Astrocyte (in vitro differentiated cells and primary cell): ENCODE measurements at places on chromosomes 3 and 15. TPM values are rescaled to one million over a fixed set of nuclear protein-coding genes. Genes with fewer than 3 reads are reported as not detected.
A peak's percentile ranks its signal among the peaks of the same experiment; 100 is the strongest.

GHSR gene
- total RNA-seq = not detected in 2 replicates

GASK1A gene
- 0.09 TPM in 1 of 2 replicates, not detected in the other for total RNA-seq

NPAP1 gene
- not detected in 2 replicates for total RNA-seq

KBTBD13 gene
- not detected in 2 replicates for total RNA-seq

DNA sequence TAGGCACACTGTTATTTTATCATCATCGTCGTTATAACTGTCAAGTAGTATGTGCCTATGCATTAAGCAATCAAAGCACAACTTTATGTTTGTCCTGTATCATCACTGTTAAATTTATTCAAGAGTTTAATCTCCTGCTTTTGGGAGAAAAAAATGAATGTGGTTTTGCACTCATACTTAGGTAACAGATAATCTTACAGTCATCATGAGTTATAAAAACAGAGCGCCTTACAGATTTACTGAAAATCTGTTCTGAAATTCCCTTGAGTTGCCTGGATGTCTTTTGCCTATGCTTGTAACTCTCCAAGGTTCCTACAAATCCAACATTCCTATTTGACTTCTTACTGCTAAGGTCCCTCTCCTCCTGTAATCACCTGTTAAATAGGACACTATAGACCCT, 307.3 kb downstream of the ZIC4 start:
- DNase-seq = peak; percentile 16

DNA sequence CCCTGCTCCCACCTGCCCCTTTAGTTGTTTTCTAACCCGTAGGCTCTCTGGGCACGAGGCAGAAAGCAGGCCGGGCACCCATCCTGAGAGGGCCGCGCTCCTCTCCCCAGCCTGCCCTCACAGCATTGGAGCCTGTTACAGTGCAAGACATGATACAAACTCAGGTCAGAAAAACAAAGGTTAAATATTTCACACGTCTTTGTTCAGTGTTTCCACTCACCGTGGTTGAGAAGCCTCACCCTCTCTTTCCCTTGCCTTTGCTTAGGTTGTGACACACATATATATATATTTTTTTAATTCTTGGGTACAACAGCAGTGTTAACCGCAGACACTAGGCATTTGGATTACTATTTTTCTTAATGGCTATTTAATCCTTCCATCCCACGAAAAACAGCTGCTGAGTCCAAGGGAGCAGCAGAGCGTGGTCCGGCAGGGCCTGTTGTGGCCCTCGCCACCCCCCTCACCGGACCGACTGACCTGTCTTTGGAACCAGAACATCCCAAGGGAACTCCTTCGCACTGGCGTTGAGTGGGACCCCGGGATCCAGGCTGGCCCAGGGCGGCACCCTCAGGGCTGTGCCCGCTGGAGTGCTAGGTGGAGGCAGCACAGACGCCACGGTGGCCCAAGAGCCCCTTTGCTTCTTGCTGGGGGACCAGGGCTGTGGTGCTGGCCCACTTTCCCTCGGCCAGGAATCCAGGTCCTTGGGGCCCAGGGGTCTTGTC, 48.5 kb downstream of the PGPEP1L start:
- DNase-seq = no peak

DNA sequence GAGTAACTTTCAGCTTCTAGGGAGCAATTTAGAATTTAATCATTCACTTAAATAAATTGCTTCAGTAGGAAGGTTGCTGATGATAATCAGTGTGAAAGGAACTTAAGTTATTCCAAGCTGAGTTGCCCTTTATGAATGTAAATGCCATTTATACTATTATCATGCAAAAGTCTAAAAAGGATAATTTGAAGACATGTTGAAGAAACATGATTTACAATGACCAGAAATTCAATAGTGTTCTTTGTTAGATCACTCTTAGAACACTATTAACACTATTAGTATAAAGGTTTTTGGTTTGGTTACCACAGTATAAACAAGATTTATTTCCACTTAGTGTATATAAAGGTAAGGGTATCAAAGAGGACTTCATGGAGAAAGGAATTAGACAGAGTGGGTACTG, 1.6 kb downstream of the OR4F6 start:
- DNase-seq = no peak

GRCh38 chr15:66114863-66115425, 138.6 kb downstream of the MEGF11 start:
- DNase-seq = no peak

- DNase-seq = peak; percentile 39
Measured at GRCh38 chr15:92655178-92655995, at the start of gene FAM174B. Gene FAM174B, minus strand, starts transcription at chr15:92655775.

DNA sequence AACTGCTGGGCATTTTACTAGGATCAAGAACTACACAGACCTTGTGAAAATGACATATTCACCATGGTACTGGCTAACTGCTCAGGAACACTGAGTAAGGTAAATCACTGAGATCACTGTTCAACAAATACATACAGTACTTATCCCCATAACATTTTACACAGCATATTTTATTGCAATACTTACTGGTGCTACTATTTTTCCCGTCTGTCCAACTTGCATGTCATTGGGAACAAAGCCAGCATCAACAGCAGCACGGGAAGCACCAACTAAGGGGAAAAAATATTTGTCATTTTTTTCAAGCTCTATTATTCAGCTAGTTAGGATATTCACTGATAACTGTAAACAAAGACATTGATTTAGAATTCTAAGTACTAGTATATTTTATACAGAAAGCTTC, 37.0 kb downstream of the ETFA start:
- peak; percentile 22 for DNase-seq

- DNase-seq = peak; percentile 36
Measured at GRCh38 chr3:115814778-115815380, 191.6 kb downstream of the GAP43 start.
